Inflammatory macrophage treated with lipopolysaccharide for 4 hours (primary cell): ENCODE measurements at places on chromosomes 3 and 15.

GRCh38 chr3:40167958-40168357 is 141.5 kb upstream of the EIF1B start:
- no peak for DNase-seq

GRCh38 chr3:103446953-103447629 is 1012.3 kb downstream of the ZPLD1 start:
- DNase-seq: no peak

GRCh38 chr15:40063563-40064011 is 24.6 kb upstream of the SRP14 start:
- DNase-seq: no peak

DNA sequence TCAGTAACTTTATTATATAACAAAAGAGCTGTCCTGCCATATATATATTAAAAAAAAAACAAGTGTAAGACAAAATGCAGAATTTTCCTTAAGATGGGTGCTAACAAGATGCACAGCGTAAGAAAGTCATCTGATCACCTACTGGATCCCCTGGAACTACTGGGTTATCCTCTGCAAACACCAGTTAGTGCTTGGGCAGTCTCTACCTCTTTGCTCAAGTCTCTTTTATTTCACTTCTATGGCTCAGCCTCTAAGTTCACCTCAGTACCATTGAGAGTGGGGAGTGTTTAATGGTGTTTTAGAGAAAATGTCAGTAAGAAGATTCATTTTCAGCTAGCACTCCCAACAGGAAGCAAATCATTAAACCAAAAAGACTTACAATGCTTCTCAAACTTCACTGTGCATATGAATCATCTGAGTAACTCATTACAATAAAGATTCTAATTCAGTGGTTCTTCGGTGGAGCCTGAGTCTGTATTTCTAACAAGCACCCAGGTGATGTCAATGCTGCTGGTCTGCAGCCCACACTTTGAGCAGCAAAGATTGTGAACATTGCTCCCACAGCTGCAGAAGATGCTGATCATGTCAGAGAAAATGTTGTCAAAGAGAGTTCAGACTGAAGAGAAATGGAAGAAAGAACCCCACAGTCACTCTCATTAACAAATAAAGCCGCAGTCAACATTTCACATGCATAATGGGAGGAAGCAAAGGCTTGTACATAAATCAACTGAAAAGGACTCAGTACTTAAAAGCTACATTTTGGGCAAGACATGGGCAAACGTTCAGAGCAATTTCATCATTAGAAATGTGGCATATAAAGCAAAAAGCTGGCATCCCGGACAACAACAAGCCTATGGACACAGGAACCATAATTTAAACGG is 227.1 kb upstream of the ATP11B start:
- no peak for DNase-seq

DNA sequence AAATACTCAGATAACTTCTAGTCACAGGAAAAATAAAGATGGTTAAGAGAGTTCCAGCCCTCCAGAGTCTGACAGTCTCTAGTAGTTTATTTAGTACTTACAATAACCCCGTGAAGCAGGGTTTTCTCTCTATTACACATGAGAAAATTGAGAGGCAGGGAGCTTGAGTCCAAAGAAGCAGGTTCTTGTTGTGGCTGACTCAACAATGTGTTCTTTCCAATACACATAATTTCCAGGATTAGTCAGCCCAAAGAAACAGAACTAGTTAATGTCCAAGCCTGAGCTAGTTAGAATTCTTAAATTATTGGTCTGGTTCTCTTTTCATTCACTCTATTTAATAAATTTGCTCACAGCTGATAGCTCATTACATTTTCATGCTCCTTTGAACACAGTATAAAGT is 49.9 kb downstream of the ALDH1A2 start:
- DNase-seq: peak; percentile 19

- no peak for DNase-seq
These were observed 46.7 kb downstream of the PTPRG start for GRCh38 chr3:61608072-61608471.

DNA sequence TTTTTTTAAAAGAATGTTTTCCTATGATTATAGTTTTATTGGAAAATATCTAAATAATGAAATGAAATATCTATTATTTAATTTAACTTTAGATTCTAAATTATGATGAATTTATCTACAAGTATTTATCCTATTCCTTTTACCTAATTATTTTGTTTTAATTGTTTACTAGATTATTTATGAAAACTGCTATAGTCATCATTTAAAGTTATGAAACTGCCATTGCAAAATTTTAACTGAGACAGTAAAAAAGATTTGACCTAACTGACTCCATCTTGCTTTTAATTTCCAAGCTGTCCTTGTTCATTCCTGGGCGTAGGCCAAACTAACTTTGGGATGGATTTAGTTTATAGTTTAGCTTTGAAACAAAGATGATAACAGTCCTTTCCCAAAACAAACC is 25.9 kb upstream of the FAM3D start:
- DNase-seq: no peak
